ENCODE measurements at places on chromosomes 12 and 14. TPM values are rescaled to one million over a fixed set of nuclear protein-coding genes. Genes with fewer than 3 reads are reported as not detected.

Gene PTPN11
- 112 TPM for total RNA-seq

Gene PEBP1
- 366 TPM for total RNA-seq

Gene CFAP54
- 0.32 TPM for total RNA-seq

- no peak for DNase-seq
These were observed 29.1 kb downstream of the CHST11 start for GRCh38 chr12:104485651-104486362.

DNA sequence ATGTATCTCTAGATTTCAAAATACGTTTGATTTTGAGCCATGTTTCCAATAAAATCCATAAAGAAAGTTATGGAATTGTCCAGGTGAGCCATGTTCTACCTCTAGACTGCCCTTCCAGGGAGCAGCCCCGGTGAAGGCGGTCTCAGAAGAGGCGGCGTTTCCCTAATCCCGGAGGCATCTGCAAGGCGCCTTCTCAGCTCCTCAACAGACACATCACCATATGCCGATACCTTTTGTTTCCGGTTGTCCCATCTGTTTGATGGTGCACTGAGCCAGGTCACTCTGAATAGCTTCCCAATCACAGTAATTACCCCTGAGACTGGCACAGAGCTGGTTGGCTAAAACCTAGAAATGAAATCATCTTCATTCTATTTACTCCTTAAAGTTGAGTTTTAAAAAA lies 305.5 kb upstream of the FKBP4 start:
- no peak for DNase-seq

DNA sequence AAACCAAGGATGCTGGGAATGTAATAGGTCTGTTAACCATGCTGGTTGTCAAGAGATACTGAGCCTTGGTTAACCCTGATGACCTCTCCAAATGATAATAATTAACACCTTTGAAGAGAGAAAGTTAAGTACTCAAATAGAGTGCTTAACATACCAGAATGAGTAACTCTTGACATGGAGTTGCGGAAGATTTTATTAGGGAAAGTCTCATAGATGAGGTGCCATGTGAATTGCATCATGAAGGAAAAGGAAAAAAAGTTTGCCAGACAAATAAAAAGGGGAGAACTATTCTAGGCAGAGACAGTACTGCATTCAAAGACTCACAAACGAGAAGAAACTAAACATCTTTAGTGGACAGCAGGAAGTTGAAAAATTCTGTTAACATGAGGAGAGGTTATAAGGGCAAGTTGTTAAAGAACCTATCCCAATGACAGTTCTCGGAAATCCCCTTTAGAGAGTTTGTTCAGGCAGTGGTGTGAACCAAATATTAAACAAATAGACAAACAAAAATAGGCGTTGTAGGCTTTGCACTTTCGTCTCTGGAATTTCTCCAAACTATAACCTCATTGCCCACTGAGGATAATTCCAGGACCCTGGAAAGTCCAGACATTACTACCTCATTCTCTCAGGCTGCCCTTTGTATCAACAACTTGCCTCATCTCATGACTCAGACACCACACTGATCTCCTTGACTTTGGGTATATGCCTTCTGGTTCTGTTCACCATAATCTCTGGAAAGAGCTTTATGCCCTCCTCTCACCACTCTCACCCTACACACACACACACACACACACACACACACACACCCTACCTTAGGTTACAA lies 435.0 kb downstream of the GXYLT1 start:
- no peak for DNase-seq

- no peak for DNase-seq
These were observed 87.4 kb downstream of the TTC8 start for GRCh38 chr14:88911809-88912208.

- no peak for DNase-seq
These were observed 320.1 kb upstream of the DIO3 start for GRCh38 chr14:101241147-101241546.

Gene DUSP6
- total RNA-seq, result 136 TPM
